NCI-H446 treated with DMSO at 0.1 percent for 48 hours (cell line): ENCODE measurements at places on chromosomes 5 and 9.

GRCh38 chr5:131396630-131397273 lies 132.9 kb downstream of the CDC42SE2 start:
- no peak for DNase-seq

DNA sequence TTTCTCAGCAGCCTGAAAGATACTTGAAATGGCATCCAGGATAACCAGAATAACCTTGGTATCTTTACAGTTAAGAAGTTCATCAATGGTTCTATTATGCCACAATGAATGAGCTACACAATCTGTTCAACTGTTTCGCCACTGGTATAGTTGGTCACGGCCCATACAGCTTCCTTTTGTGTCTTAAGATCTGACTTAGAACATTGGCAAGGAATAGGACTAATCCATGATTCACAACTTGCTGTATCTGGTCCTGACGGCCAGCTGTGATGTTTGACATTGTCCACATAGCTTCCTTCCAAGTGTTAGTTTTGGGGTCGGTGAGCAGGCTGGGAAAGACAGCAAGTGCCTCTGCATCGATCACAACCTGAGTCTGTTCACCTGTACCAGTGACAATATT lies 113.3 kb upstream of the RAD23B start:
- DNase-seq: no peak

DNA sequence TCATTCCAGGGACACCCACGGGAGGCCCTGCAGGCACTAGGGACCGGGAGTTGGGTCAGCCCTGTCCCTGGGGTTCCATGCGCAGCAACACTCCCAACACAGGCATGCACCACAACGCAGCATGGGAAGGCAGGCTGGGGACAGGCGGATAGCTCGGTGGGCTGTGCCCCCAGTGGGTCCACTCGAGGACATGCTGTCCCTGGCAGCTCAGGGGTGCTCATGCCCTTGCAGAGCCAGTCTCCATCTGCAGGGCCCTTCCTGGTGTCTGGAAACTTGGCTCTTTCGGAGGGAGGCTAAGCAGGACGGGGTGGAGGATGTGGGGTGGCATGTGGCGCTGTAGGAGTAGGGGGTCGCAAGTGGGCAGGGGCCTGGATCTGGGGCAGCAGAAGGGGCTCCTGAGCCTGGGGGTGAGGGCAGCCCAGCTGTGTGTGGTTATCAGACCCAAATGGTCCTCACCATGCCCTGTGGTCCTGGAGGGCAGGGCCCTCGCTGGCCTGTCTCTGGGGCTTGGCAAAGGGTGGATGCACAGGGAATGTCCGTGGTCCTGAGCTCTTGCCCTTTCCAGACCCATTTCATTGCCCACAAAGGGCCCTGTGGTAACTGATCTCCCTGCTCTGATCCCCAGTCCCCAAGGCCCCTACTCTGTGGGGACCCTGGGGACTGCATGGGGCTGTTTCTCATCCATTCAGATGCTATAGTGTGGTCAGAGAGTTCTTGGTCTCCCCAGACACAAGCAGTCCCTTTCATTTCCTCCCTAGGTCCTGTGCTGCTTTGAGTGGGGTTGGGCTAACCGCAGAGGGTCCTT lies 90.3 kb upstream of the PHYKPL start:
- no peak for DNase-seq

GRCh38 chr5:96492459-96493047 lies 59.5 kb upstream of the PCSK1 start:
- DNase-seq: no peak

- DNase-seq: peak; percentile 22
Measured at GRCh38 chr5:122163121-122164069, 34.0 kb downstream of the ZNF474 start.

- no peak for DNase-seq
Measured at GRCh38 chr9:87269296-87270176, 228.1 kb upstream of the DAPK1 start.

DNA sequence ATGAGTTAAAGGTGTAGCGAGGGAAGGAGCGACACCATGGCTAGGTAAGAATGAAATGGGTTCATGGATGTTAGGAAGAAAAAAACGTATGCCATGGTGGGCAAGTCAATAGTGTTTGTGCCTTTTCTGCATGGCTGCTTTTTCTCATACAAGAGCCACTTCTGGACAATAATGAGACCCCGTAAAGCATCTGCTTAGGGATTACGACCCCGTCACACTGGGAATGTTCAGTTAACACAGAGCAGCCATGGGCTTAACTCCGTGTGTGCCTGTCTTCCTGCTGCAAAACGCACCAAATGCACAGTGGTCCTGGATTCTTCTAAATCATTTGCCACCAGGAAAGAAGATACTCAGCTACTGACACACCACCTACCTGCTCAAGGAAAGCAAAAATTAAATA lies 81.8 kb downstream of the NFIB start:
- DNase-seq: no peak

DNA sequence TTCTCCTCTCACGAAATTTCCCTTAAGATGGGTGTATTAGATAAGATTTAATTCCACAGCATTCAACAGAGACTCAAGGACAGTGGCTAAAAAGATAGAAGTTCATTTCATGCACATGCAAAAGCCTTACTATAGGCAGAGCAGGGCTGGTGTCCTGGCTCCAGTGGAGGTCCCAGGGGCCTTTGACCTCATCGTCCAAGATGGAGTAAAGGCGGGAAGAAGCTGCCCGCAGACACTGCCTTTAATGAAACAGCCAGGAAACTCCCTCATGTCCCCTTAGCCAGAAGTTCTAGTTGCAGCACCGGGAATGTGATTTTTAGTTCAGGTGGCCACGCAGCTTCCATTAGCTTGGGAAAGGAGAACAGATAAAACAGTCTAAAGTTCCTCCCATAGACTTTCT lies 190.3 kb downstream of the TLE4 start:
- no peak for DNase-seq

DNA sequence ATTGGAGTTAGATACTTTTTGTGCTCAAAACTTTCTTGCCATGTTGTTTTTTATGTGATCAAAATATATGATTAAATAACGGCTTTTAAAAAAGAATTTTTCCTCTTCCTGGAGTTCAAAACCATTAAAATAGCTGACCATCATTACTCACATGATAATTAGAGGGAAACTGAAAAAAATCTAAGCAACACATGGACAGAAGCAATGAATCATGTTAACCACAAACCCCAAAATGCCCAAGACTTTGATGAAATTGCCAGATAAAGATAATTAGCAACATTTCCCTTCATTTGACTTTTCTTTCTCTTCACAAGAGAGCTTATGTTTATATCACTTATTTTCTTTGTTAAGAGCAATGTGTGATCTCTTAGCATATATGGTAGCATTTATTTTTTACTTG lies 1294.2 kb downstream of the EFNA5 start:
- no peak for DNase-seq

DNA sequence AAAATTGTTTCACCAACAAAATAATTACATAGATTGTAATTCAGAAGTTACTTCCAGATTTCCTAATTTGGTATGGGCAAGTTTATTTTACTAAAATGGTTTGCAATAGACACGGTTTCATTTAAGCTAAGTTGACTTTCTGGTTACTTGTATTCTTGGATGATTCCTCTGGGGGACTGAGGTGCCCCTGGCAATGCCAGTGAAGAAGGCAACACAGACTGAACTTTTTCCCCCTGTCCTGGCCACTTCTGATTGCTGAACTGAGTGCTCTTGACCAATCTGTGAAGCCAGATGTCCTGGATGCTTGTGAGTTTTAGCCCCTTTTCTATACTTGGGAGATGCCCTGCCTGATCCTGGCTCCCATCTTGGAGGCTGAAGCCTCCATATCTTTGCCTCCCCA lies 66.3 kb upstream of the FANCC start:
- no peak for DNase-seq

GRCh38 chr9:103152473-103152872 lies 157.3 kb downstream of the CYLC2 start:
- DNase-seq: no peak

DNA sequence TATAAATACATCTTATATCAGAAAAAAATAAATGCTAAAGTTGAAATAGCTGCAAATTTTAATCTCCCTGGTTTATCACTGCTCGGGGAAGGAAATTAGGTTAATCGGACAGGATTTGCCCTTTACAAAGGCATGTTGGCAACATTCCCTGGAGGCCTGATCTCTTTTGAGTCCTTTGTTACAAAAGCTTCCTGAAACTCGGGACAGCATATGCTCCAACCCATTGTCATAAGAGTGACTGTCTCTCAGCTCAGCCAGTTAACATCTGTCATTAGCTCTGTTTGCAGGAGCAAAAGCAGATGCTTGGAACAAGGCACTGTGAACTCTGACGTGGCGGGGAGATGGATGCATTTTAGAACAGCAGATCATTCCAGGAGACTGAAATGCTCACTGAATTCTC lies 80.6 kb downstream of the MYO10 start:
- DNase-seq: peak; percentile 64

GRCh38 chr9:2771087-2771486 lies 53.8 kb downstream of the KCNV2 start:
- no peak for DNase-seq

DNA sequence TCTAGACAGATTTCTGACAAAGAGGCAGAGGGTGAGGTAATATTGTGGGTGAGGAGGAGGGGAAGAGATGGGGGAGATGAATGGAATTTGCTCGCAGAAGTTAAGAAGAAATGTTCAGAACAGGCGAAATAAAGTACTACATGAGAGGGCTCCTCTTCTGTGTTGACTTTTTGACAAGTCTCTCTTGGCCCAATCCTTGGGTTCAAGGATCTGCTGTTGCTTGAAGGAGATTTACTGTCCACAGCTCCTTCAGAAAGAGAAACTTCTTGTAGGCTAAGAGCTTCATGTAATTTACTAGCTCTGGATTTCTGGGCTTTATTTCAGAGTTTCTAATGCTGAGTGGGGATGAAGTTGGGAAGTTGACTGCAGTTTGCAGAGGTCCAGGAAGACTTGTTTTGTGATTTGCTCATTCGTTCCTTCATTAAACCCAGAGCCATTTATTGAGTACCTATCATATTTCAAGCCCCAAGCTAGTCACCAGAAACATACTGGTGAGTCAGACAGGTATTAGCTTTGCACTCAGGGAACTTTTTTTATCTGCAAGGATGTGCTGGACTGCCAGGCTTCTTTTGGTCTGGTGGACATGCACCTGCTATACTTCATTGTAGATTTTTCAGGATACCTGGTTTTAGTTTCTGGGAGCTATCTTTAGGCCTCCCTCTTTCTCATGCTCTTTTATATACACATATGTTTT lies 402.9 kb upstream of the CLINT1 start:
- no peak for DNase-seq

- no peak for DNase-seq
Measured at GRCh38 chr5:148465381-148466235, 81.8 kb downstream of the FBXO38 start.

DNA sequence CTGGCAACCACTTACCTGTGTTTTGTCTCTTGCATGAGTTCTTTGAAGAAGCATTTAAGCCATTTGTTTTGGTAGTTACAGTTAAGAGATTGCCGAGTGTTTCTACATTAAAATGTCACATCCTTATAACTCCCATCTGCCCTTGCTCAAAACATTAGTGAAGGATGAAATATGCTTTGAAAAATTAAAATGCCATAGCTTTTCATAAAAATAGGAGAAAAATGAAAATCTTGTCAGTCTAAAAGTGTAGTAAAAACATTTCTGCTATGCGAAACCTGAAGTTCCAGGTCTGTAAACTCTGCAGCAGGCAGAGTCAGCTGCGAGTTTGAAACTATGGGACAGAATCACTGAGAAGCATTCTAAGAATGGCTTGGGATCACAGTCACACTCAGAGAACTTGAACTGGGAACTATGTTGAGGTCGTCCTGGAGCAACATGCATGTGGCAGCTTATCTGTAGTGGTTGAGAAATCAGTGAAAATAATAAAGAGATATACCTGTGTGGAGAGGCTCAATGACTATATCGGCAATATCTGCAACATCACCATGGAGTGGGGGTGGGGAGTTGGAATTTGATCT lies 67.4 kb downstream of the RASGRF2 start:
- no peak for DNase-seq

- no peak for DNase-seq
Measured at GRCh38 chr9:4425319-4426045, 64.8 kb upstream of the SLC1A1 start.

DNA sequence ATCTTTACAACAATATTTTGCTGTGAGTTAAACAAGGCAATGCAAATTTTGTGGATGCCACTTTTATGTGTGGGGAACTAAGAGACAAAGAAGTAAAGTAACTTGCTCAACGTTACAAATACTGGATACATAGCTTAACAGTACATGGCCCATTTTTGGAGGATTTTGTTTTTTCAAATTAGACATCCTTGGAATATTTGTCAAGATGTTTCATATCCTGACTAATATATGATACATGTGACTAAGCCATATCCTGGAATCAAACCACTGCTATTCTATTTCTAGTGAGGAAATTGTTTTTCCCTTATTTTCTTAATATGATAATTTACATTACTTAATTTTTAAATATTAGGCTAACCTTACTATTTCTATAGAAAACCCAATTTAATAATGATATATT lies 529.8 kb downstream of the DMRTA1 start:
- no peak for DNase-seq

- peak; percentile 86 for DNase-seq
Measured at GRCh38 chr5:95900383-95900958, 61.2 kb downstream of the ELL2 start.

GRCh38 chr9:74735761-74736160 lies 152.0 kb downstream of the TRPM6 start:
- DNase-seq: no peak

GRCh38 chr5:93208141-93208751 lies 372.8 kb downstream of the NR2F1-AS1 start:
- DNase-seq: no peak

DNA sequence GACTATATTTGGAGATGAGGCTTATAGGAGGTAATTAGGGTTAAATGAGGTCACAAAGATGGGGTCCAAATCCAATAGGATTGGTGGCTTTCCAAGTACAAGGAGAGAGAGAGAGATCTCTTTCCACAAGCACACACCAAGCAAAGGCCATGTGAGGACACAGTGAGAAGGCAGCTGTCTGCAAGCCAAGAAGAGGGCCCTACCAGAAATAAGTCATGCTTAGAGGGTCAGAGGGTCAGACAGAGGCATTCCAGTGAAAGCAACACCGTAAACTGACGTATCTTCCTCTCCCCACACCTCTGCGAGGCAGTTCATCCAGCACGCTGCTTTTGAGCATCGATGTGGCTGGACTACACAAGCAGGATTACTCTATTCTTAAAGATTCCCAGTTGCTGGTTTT lies 87.9 kb downstream of the SLC1A3 start:
- DNase-seq: no peak

DNA sequence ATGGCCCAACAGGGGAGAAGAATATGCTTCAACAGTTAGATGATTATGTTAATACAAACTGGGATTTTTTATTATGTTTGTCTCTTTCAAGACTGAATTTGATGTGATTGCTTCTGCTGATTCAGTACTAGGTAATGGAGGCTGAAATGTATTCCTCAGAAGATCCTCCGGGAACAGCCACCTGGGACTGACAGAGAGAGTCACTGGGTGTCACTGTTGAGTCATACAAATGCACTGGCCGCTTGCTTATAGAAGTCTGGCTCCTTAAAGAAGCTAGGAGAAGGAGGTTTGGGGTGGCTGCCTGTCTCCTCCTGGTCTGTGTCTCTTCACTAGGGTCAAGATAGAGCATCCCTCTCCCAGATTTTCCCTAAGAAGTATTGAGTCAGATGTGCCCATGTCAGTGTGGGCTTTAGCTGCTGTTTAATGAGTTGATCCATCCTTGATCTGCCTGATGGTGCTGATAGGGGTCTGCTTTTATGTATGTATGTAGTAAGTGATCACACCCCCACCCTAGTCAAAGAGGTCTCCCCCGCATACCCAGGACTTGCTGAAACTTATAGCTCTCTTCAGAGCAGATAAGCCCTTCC lies 773.4 kb downstream of the BRINP1 start:
- peak; percentile 17 for DNase-seq
